ENCODE measurements at places on chromosomes 12 and 14.

- no peak for DNase-seq
Measured at GRCh38 chr12:55955800-55956508, 9.9 kb downstream of the PMEL start.

GRCh38 chr14:89330236-89331002 is 86.6 kb downstream of the FOXN3 start:
- no peak for DNase-seq

DNA sequence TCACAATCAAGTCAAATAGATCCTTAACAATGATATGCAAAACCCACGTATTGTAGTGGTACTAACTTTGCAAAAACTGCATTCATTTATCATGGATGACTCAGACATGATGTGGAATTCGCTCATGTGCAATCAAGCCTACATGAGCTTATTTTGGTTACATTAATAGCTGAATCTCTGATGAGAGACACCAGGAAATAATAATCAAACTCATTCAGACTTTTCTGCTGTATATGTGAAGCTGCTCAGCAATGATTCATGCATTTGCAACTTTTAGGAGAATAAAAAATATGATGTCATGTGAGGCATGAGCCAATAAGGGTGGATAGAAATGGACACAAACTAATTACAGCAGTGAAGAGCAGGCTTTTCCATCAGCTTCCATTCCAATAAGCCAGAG is 1075.8 kb upstream of the TMEM132C start:
- no peak for DNase-seq

- DNase-seq: no peak
Measured at GRCh38 chr14:68714991-68715924, 77.6 kb downstream of the ZFP36L1 start.

GRCh38 chr14:105117710-105118385 is 50.7 kb downstream of the JAG2 start:
- DNase-seq: no peak

All from Panc1 (cell line).